Activated T-helper 2 cell treated with anti-CD3 and anti-CD28 coated beads, Interferon-gamma antibody, Interleukin-2, Interleukin-4, amounts not matched to agents 10 μg/mL and 5 μg/mL and 100 μg/mL, durations not matched to agents 14 hours and 24 hours and 36 hours (primary cell): ENCODE measurements at places on chromosomes 16 and 17. TPM values are rescaled to one million over a fixed set of nuclear protein-coding genes. Genes with fewer than 3 reads are reported as not detected.
A peak's percentile ranks its signal among the peaks of the same experiment; 100 is the strongest.

- no peak overlapping the region for H3K27ac ChIP-seq
- no peaks in the 10 kb centered on the region for H3K36me3 ChIP-seq
- no peak overlapping the region for H3K4me3 ChIP-seq
- H3K27me3 ChIP-seq, result no peaks in the 10 kb centered on the region
- no peaks in the 10 kb centered on the region for H3K4me1 ChIP-seq
Measured at GRCh38 chr16:73753931-73754330, 542.7 kb upstream of the PSMD7 start.

DNA sequence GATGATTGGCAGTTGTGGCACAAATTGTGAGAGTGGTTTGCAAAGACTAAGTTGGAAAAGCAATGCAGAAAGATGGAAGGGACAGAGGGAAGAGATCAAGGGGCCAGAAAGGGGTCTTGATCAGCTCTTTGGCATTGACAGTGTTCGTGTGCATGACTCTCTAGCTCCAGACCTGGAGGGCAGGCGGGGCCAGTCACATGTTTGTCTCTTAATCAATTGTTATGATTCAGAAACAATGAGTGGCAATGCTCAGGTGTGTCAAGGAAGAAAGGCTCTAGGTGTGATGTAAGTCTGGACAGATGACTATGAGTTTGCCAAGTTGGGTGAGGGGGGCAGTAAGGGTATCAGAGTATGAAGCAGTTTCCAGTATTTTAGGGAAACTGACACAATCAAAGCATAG, 32.1 kb downstream of the WSB1 start:
- H3K27ac ChIP-seq, result no peak overlapping the region
- no peaks in the 10 kb centered on the region for H3K4me1 ChIP-seq
- DNase-seq, result no peak
- no peaks in the 10 kb centered on the region for H3K27me3 ChIP-seq

- H3K4me3 ChIP-seq, result no peak overlapping the region
- no peak overlapping the region for H3K27ac ChIP-seq
- no peaks in the 10 kb centered on the region for H3K36me3 ChIP-seq
- H3K27me3 ChIP-seq, result no peaks in the 10 kb centered on the region
- no peak for DNase-seq
Measured at GRCh38 chr17:10266296-10266876, 68.0 kb upstream of the GAS7 start.

DNA sequence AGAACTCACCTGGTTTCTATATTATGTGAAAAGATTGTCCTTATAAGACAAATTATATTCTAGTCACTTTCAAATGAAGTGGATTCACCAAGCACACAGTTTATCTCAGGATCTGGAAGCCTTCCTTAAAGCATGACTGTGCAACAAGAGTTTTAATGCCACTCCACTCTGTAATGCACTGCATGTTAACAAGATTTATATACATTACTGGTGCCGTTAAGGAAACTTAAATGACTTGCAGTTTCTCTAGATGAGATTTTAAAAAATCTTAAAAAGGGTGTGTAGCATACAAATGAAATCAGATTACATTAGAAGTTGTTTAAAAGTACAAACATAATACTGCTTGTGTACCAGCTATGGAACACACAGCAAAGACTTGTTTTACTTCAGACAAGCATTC, 150.8 kb downstream of the SNX11 start:
- no peak overlapping the region for H3K4me3 ChIP-seq
- H3K4me1 ChIP-seq, result peaks cover 10% of the 10 kb centered on the region
- H3K27me3 ChIP-seq, result no peaks in the 10 kb centered on the region

DNA sequence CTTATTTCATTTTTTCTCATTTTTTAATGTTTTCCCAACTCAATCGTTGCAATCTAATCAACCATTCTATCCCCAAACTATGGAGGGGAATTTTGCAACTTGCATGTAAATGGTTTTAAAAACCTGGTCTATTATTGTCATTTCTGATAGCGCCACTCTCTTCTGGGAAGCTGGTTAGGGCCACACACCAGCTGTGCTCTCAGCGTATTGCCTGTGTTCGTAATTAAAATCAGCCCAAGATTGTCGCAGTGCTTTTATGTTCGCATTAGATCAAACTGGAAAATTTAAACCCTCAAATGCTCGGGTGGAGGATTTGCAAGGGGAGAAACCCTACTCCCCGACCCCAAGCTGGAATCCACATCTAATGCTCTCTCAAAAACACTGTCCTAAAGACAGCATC, 123.5 kb upstream of the CACNG5 start:
- no peaks in the 10 kb centered on the region for H3K27me3 ChIP-seq
- H3K4me3 ChIP-seq, result no peak overlapping the region
- no peak for DNase-seq
- H3K27ac ChIP-seq, result peak overlapping the region; percentile 46
- peaks cover 55% of the 10 kb centered on the region for H3K36me3 ChIP-seq

- H3K27me3 ChIP-seq, result peaks cover 51% of the 10 kb centered on the region
- H3K4me3 ChIP-seq, result no peak overlapping the region
- DNase-seq, result no peak
- H3K4me1 ChIP-seq, result no peaks in the 10 kb centered on the region
- no peaks in the 10 kb centered on the region for H3K36me3 ChIP-seq
- H3K27ac ChIP-seq, result no peak overlapping the region
Measured at GRCh38 chr16:12903407-12904328, 2.3 kb downstream of the SHISA9 start.

The CAVIN1 gene
- total RNA-seq, result 3.5 and 3.8 TPM in 2 replicates

- H3K27ac ChIP-seq, result no peak overlapping the region
- H3K4me1 ChIP-seq, result no peaks in the 10 kb centered on the region
- H3K27me3 ChIP-seq, result no peaks in the 10 kb centered on the region
- H3K36me3 ChIP-seq, result no peaks in the 10 kb centered on the region
Measured at GRCh38 chr17:79305376-79305767, 230.7 kb downstream of the ENGASE start.

GRCh38 chr16:14150796-14151195, 79.7 kb downstream of the MRTFB start:
- H3K27ac ChIP-seq, result no peak overlapping the region
- H3K4me1 ChIP-seq, result no peaks in the 10 kb centered on the region
- H3K36me3 ChIP-seq, result no peaks in the 10 kb centered on the region
